CD4-positive, alpha-beta memory T cell (primary cell): ENCODE measurements at places on chromosomes 2 and 18. TPM values are rescaled to one million over a fixed set of nuclear protein-coding genes. Genes with fewer than 3 reads are reported as not detected.
A peak's percentile ranks its signal among the peaks of the same experiment; 100 is the strongest.

Gene MOCOS
- not detected for total RNA-seq

- no peak for DNase-seq
- no peaks in the 10 kb centered on the region for H3K36me3 ChIP-seq
- peaks cover 11% of the 10 kb centered on the region for H3K27me3 ChIP-seq
These were observed 3.0 kb upstream of the ST8SIA5 start for GRCh38 chr18:46759890-46760289.

GRCh38 chr2:14418115-14418514 lies 214.4 kb upstream of the LRATD1 start:
- DNase-seq: no peak
- H3K36me3 ChIP-seq: no peaks in the 10 kb centered on the region
- H3K4me1 ChIP-seq: no peaks in the 10 kb centered on the region
- no peak overlapping the region for H3K27ac ChIP-seq
- no peak overlapping the region for H3K4me3 ChIP-seq

- H3K4me3 ChIP-seq: no peak overlapping the region
- H3K27me3 ChIP-seq: no peaks in the 10 kb centered on the region
- no peak overlapping the region for H3K27ac ChIP-seq
- H3K4me1 ChIP-seq: no peaks in the 10 kb centered on the region
- no peak for DNase-seq
These were observed 412.3 kb upstream of the RGPD4 start for GRCh38 chr2:107414376-107414775.

GRCh38 chr2:173963323-173963816 lies 1.8 kb downstream of the SP3 start:
- peak overlapping the region; percentile 44 for H3K4me3 ChIP-seq
- peak overlapping the region; percentile 96 for H3K27ac ChIP-seq
- DNase-seq: peak; percentile 86

- no peak overlapping the region for H3K4me3 ChIP-seq
- H3K27ac ChIP-seq: no peak overlapping the region
- no peak for DNase-seq
- H3K4me1 ChIP-seq: no peaks in the 10 kb centered on the region
- no peaks in the 10 kb centered on the region for H3K36me3 ChIP-seq
These were observed 86.0 kb downstream of the KCTD1 start for GRCh38 chr18:26462355-26462754.

DNA sequence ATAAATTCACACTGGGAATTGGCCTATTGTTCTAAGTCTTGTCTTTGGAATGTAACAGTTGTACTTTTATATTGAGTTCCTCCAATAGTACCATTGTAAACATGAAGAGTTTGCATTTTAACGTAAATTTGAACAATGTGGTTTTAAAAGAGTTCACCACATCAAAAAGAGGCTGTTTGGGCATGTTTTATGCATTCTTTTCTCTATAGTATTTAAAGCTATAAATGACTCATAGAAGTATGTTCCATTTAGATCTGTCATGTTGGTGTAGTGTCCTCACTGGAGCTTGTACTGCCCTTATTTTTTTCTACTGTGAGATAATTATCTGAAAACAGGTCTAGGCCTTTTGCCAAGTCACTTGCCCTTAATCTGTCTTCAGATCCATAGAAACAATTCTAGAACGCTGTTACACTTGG lies 141.9 kb downstream of the RHBDD1 start:
- H3K4me1 ChIP-seq: peaks cover 10% of the 10 kb centered on the region
- no peak overlapping the region for H3K27ac ChIP-seq
- no peak overlapping the region for H3K4me3 ChIP-seq
- H3K36me3 ChIP-seq: no peaks in the 10 kb centered on the region
- no peak for DNase-seq
- no peaks in the 10 kb centered on the region for H3K27me3 ChIP-seq
